ENCODE measurements at places on chromosomes 3 and 15.

DNA sequence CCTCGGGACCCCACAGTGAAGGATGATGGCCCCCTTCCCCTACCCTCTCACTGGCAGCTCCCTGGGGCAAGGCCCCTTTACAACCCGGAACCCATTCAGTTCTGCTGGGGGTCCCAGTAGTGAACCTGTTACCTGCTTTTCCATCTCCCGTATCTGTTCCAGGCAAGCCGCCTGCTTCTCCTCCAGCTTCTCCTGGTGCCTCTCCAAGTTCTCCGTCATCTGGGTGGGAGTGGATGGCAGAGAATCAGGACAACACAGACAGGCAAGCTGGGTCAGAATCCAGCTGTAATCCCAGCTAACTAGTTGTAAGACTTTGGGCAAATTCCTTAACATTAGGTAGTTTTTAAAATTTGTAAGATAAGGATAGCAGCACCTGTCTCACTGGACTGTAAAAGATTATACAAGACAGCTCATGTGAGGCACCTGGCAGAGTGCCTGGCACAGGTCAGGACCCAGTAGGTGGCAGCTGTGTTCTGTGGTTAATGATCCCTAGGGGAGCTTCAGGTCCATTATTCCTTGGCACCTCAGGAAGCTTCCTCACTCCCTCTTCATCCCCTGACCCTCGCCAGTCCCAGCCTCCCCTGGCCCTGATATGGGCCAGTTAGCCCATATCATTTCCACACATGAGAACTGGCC is 6.4 kb upstream of the ANKRD63 start:
- no peak for DNase-seq

DNA sequence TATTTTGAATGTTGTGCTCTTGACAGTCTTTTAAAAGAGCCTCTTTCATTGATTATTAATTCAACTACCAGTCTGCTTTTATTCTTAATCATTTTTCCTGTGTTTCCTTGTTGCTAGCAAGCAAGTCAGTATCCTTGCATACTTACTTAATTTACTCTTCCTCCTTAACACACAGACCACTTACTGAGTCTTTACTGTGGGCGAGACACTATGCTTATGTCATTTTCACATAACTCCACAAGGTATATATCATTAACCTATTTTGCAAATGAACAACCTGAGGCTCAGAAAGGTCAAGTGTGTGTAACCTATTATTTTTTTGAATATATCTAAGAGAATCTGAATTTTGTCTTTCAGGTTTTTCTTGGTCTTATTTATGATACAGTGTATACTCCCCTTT is 130.9 kb downstream of the WDR76 start:
- DNase-seq, result no peak

GRCh38 chr15:64678126-64678819 is 97.1 kb downstream of the RBPMS2 start:
- DNase-seq, result no peak

- DNase-seq, result no peak
These were observed 583.8 kb downstream of the FOXP1 start for GRCh38 chr3:70999730-71000129.

DNA sequence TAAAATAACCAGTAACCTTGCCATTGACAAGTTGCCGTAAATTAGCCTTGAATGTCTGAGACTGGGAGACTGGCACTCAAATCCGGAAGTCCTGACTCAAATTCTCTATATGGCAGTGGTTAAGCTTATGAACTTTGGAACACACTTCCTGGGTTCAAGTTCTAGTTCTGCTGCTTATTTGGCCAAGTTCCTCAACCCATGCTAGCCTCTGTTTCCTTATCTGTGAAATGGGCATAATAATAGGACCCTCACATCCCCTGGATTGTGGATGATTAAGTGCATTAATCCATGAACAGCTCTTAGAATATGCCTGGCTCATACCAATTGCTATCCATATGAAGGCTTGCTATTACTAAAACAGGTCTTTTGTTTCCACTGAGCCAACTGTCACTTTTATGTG is 311.5 kb downstream of the EDEM1 start:
- DNase-seq, result no peak

GRCh38 chr3:121995161-121996137 is 26.6 kb downstream of the ILDR1 start:
- no peak for DNase-seq

DNA sequence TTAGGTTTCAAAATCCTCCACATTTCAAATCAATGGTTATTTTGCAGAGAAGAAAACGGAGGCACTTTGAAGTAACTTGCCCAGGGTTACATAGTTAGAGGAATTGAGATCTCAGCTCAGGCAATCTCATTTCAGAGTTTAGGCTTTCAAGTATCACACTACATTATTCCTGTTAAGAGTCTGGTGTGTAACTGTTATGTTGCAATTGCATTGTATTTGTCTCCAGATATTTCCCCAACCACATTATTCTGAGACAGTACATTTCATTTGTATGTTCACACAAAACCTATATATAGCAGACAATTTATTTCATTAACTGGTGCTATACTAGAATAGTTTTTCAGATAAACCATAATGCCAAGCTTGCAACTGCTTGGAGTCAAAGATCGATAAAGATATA is 154.2 kb upstream of the TSPAN3 start:
- no peak for DNase-seq

- no peak for DNase-seq
These were observed 16.6 kb upstream of the OSBPL11 start for GRCh38 chr3:125611908-125612307.

DNA sequence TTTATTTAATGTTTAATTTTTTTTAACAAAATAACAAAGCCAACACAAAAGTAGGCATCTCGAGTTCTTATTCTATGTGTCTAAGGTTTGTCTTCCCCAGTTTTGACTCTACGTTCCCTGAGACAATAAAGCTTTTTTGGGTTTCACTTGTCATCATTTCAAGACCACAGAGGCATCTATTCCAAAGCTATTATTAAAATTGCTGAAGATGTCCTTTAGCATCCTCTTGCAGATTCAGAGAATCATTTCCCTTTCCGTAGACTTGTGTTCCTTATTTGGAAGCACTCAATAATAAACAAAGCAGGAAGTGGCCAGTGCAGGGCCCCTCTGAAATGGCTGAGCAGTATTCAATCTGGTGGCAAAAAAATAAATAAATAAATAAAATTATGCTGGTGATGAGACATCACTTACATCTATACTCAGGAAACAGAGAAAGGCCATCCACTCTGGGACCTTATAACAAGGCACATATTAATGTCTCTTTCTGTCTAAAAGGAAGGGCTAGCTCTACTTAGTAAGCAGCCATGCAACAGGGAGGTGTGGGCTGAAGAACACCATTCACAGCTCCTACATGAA is 362.3 kb downstream of the WDR72 start:
- no peak for DNase-seq

DNA sequence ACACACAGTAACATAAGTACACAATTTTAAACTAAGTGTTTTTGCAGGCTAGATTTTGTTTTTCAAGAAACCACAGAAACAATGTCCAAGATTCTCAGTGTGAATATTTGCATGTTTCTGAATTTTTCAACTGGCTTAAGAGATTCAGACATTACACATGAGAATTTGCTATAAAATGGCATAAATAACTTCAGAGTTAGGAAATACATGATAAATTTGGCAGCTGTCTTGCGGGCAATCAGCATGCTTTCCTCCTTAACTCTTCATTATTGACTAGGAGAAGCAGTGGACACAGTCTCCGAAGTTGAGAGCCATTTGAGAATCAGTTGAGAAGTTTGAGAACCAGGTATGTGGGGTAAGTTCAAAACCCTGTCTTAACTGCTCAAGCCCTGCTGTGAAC is 625.6 kb upstream of the SGO1 start:
- DNase-seq, result no peak

- DNase-seq, result no peak
These were observed 60.3 kb downstream of the RGMA start for GRCh38 chr15:93028632-93029213.

DNA sequence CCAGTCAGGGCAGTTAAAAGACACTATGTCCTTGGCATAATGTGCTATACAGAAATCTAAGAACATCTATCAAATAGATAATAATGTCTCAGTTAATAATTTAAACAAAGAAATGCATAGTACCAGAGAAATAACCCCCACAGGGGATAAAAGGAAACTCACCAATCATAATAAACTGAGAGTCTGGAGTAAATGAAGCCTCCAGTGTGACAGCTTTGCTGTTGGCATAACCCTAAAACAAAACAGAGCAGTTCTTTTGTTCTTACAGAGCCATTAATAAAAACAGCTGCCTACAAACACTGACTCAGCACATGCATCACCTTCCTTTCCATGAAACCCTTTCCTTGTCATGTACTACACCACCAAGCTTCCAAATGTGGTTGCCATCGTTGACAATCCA is 13.5 kb downstream of the PPM1M start:
- DNase-seq, result no peak

Data from stimulated activated CD8-positive, alpha-beta memory T cell treated with anti-CD3 and anti-CD28 coated beads, Interleukin-7, amount 100 ng/mL, for 48 hours (primary cell).